GM10248 (cell line): ENCODE measurements at places on chromosomes 7 and 10.

- no peak for DNase-seq
These were observed 61.7 kb upstream of the ZNRF2 start for GRCh38 chr7:30222515-30223215.

- DNase-seq = no peak
These were observed 21.0 kb downstream of the GRB10 start for GRCh38 chr7:50761713-50762112.

GRCh38 chr7:81419731-81420130 lies 350.1 kb downstream of the HGF start:
- DNase-seq = no peak

GRCh38 chr10:55048830-55049498 lies 247.9 kb upstream of the PCDH15 start:
- DNase-seq = no peak

- no peak for DNase-seq
These were observed 7.9 kb downstream of the ANKRD1 start for GRCh38 chr10:90912854-90913479.

- DNase-seq = no peak
These were observed 866.3 kb downstream of the ANKRD7 start for GRCh38 chr7:119090851-119091250.

DNA sequence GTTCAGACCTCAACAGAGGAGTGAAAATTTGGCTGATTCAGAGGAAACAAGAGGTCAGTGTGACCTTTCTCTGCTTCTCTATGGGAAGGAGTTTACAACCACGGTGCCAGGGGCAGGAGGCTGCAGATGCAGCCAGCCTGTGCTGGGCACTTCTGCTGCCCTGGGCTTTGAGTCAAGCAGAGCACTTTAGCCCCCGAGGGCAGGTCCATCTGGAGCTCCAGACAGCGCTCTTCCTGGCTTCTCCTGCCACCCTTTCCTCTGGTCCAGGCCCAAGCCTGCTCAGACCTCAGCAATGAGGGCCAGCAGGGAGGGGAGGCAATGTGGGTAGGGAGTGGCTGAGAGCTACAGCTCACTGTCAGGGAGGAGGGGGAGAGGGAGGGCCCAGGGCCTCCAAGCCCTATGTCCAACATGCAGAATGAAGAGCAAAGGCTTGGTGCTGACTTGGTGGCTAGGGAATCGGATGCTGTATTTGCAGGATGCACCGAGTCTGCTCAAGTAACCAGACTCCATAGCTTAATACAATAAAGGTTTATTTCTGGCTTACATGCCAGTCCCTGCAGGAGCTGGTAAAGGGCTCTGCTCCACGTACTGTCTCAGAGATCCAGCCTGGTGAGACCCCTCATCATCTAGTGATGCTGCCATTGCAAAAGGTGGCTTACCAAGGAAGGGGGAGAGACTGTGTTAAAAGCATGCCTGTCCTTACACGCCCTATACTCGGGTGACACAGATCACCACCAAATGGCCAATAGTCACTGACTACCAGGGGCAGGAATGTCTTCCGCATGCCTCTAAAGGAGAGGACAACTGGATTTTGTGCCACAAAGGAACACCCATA lies 481.6 kb downstream of the RPS24 start:
- DNase-seq = no peak

GRCh38 chr7:47259682-47260081 lies 322.2 kb downstream of the TNS3 start:
- no peak for DNase-seq

DNA sequence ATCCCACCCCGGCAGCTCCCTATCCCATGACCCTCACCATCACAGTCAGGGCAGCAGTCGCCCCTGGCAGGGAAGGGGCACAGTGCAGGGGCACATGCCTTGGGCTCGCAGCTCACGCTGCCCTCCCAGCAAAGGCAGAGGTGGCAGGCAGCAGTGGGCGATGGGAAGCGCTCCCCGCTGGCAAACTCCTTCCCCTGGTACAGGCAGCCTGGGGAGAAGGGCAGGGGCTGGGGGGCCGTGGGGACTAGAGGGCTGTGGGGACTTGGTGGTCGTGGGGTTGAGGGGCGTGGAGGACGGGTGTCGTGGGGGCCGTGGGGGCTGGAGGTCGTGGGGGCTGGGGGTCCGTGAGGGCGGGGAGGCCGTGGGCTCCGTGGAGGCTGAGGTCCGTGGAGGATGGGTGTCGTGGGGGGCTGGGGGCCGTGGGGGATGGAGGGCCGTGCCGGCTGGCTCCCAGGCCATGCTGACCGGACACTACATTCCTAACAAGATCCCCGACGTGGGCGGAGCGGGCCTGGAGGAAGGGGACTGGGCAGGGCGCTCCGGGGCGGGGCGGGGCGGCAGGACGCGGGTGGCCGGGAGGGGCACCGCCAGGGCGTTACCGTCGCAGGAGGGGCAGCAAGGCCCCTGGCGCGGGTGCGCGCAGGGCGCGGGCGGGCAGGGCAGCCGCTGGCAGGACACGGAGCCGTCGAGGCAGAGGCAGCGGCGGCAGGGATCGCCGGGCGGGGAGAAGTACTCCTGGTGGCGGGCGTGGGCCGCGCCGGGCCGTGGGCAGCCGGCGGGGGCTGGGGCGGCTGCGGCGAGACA lies 20.0 kb downstream of the KCP start:
- DNase-seq = no peak

DNA sequence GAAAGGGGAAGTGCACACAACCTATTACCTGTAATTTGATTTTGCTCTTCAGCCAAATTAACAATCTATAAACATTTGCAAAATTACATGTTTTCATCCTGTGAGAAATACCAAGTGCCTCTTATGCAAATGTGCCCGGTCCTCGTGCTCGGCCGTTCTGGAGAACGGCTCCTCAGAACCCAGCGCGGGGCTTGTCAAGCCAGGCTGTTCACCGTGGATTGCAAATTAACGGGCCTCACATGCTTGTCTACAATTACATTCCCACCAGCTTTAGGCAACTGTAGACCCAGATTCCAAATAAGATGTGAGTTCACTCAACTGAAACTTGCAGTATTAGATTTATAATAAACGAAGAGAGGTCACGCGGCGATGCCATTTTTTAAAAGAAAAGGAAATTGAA lies 8.8 kb downstream of the FOXL3 start:
- no peak for DNase-seq

- DNase-seq = no peak
These were observed 49.2 kb upstream of the KCNMA1 start for GRCh38 chr10:77686650-77687417.

DNA sequence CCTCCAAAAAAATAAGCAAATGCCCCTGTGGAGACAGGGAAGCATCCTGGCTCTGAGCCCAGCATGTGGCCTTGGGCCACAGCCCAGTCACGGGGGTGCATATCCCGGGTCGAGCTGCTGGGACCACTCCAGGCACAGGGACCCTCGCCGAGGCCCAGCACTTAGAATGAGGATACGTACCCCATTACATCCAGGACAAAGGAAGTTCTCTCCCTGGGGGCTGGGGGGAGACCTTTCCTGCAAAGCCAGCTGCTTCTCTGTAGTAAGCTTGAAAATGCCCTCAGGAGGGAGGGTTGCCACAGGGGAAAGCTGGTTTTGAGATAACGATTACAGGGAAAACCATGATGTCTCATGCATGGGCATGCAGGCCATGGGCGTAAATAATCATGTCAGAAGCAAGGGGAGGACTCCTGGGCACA lies 75.5 kb downstream of the HIPK2 start:
- DNase-seq = no peak

DNA sequence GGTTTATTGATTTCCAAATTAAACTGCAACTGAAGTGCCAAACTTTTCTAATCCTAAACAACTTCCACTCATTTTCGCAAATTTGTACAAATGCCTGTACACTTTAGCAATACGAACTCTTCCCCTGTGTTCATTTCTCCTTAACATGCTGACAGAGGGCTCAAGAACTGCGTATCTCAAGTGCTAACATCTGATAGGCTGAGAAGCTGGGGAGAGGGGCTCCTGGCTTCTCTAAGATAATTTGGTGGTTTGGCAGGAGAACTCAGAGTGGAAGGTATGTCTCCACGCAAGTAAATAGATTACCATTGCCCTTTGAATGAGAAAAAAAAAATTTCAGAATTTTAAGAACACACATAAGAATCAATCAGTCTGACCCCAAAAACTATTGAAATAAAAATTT lies 53.3 kb upstream of the ANLN start:
- DNase-seq = no peak

GRCh38 chr7:66198956-66199355 lies 6.2 kb upstream of the TPST1 start:
- DNase-seq = no peak

GRCh38 chr7:44547536-44548231 lies 6.6 kb upstream of the NPC1L1 start:
- DNase-seq = no peak

- no peak for DNase-seq
These were observed 29.9 kb upstream of the PBLD start for GRCh38 chr10:68362590-68362989.

GRCh38 chr10:132117146-132117545 lies 51.4 kb downstream of the JAKMIP3 start:
- DNase-seq = no peak

DNA sequence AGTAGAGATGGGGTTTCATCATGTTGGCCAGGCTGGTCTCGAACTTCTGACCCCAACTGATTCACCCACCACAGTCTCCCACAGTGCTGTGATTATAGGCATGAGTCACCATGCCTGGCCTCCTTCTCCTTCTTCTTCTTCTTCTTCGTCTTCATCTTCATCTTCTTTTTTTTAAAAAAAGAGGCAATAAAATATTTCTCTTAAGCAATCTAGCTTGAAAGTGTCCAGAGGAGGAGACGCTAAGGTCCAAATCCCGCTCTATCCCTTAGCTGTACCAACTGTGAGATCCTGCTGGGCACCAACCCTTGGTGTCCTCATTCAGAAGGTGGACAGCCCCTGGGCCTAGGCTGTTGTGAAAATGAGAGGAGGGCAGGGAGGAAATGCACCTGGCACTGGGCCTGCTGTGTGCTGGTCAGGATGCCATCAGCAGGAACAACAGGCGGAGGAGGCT lies 13.9 kb upstream of the PSAP start:
- no peak for DNase-seq

GRCh38 chr7:94005753-94006152 lies 1.6 kb upstream of the BET1 start:
- DNase-seq = no peak

DNA sequence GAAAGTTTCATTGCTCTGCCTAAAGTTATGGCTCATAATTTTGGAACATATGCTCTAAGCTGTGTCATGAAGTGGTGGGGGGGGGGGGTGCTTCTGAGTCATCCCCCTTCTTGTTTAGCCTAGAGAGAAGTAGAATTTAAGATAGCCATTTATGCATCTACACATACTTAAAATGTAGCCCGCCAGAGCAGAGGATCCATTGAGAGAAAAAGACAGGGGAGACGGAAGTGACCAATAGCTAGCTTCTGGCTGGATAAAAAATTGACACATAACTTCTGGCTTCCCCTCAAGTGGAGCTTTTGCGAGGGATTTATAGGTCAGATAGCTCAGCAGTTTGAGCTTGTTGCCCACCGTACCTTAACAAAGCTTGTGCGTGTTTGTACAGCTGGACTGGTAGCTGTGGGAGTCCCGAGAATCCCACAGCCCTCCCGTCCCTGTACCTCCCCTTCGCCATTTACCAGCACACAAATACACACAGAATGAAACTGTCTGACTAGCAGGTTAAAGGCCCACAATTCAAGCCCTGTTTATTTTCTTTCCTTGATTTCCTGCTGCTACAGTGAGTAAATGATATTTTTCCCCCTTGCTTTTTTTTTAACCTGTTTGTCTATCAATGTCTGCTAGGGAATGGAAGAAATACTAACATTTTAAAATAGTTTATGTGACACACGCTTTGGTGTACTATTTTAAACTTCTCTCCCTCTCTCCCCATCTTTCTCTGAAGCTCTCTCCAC lies 232.6 kb upstream of the FERD3L start:
- DNase-seq = no peak

- DNase-seq = no peak
These were observed 310.4 kb downstream of the HGF start for GRCh38 chr7:81459485-81459884.

DNA sequence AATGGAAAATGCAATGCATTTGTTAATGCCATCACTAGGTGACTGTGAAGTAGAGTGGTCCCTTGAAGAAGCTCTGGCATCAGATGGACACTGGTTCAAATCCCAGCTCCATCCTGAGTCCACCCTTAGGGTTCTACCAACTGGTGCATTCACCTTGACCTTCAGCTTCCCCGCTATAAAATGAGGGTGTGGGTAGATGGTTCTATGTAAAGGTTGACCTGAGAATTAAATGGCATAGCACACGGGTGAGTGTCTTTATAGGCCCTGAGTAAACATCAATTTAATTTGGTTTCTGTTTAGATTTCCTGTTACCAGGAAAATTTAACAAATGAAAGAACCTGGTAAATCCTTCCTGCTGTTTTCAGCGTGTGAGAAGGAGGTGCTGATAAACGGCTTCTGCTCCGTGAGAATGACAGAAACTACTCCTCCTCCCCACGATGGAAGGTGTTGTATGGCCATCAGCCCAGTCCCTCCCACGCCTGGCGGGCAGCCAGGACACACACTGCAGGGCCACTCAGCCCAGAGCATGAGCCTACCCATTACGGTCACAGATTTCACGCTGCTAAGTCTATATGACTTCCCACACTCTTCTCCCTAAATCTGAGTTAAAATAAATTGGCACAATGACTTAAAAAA lies 210.1 kb downstream of the TNS3 start:
- DNase-seq = no peak

DNA sequence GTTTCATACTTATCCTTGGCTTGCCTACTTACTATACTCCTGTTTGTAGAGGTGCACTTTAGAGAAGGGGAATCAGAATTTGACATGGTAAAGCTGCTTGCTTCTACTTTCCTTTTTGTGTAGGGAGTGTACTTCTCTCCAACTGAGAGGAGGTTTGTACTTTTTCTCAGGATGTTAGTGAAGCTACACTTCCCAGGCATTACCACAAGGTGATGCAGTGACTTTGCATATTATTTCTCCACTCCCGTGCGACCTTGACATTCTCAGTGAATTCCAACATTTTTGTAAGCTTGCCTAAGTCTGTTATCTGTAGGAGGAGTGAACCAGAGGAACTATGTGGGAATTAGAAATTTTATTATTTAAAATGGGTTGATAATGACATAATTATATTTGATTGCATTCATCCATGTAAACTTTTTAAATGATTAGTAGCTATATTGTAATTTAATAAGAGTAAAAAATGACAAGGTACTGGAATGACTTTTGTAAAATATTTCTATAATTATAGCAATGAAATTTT lies 5.2 kb downstream of the TAX1BP1 start:
- DNase-seq = no peak

- DNase-seq = peak; percentile 69
These were observed 21.6 kb downstream of the NT5C3A start for GRCh38 chr7:33040803-33041516.

- DNase-seq = no peak
These were observed 223.2 kb downstream of the PRKG1 start for GRCh38 chr10:51297438-51297837.

- no peak for DNase-seq
These were observed 26.3 kb downstream of the NEURL1 start for GRCh38 chr10:103519798-103520197.
